Activated naive CD4-positive, alpha-beta T cell treated with Interleukin-2 at 50 U/mL for 16 hours (primary cell): ENCODE measurements at places on chromosomes 2 and 18.

DNA sequence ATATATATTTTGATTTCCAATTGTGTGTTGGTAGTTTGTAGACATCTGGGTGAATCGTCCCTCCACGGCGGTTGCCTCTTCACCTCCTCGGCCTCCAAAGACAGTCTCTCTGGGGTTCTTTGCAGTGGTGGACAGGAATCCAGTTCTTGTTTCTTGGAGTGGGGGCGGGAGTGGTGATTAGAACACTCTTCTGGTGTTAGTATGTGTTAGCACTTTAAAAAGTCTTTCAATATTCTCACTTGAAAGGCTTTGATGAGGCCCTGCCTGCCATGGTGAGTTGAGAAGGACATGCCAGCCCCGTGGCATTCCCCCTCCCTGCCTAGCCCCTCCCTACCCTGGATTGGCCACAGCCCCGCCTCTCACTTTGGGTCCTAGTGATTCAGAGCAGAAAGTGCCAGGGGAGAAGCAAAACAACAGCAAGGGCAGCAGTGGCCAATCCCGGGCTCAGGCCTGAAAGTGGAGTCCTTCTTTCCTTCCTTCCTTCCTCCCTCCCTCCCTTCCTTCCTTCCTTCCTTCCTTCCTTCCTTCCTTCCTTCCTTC, 316.8 kb upstream of the HS6ST1 start:
- DNase-seq, result no peak

DNA sequence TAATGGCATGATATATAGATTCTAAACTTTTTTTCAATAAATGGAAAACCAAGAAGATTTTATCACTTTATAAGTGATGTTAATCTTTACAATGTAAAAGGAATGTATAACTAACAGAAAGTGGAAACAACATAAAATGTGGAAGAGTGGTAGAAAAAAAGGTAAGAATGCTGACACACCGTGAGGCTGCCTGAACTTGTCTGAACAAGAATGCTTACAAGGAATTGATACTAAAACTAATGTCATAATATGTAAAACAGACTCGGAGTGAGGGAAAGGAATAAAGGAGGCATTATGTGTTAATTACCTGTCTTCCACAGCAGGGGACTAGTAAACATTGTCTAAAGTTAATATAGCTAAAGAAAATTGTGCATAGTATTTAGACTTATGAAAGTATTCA, 958.8 kb upstream of the TMEFF2 start:
- no peak for DNase-seq

DNA sequence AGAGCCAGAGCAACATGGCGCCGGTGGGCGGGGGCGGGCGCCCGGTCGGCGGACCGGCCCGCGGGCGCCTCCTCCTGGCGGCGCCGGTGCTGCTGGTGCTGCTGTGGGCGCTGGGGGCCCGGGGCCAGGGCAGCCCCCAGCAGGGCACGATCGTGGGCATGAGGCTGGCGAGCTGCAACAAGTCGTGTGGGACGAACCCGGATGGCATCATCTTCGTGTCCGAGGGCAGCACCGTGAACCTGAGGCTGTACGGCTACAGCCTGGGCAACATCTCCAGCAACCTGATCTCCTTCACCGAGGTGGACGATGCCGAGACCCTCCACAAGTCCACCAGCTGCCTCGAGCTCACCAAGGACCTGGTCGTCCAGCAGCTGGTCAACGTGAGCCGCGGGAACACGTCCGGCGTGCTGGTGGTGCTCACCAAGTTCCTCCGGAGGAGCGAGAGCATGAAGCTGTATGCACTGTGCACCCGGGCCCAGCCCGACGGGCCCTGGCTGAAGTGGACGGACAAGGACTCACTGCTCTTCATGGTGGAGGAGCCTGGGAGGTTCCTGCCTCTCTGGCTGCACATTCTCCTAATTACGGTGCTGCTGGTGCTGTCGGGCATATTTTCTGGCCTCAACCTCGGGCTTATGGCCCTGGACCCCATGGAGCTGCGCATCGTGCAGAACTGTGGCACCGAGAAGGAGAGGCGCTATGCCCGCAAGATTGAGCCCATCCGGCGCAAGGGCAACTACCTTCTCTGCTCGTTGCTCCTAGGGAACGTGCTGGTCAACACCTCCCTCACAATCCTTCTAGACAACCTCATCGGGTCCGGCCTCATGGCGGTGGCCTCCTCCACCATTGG, 507 bp downstream of the CNNM4 start:
- no peak for DNase-seq

GRCh38 chr18:63730773-63731172, 28.0 kb downstream of the SERPINB11 start:
- DNase-seq, result no peak

GRCh38 chr2:169670215-169670651, 24.0 kb downstream of the CFAP210 start:
- no peak for DNase-seq

DNA sequence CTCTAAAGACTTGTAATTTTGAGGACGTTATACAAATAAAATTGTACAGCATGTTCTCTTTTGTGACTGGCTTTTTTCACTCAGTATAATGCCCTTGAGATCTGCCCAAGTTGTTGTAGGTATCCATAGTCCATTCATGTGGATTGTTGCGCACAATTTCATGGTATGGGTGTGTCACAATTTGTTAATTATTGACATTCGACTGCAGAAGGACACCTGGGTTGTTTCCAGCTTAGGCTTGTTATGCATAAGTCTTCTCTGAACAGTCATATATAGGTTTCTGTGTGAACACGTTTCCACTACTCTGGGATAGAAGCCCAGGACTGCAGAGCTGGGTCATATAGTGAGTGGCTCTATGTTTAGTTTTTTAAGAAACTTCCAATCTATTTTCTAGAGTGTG, 800.8 kb upstream of the SALL3 start:
- no peak for DNase-seq

DNA sequence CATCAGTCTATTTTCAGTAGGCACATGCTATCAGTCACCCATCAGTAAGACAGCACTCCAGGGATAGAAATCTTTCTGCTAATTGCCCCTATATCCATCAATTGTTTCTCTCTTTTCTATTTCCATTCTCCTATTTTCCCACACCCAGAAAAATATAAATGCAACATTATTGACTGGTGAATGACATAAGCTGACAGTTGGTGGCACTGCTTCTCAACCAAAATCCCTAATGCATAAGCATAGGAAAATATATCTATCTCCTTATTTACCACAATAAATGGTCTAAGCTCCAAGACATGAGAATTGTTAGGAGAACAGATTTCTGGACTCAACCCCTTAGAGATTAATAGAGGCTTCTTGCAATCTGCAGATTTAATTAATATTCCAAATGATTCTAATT, 64.0 kb upstream of the REG3A start:
- no peak for DNase-seq
